ENCODE measurements at places on chromosomes 16 and 17. TPM values are rescaled to one million over a fixed set of nuclear protein-coding genes. Genes with fewer than 3 reads are reported as not detected.

Gene GPR179
- total RNA-seq, result 0.10 TPM

Gene CCL16
- not detected for total RNA-seq

Gene AATK
- 1.0 TPM for total RNA-seq

Gene CACNA1H
- 12.6 TPM for total RNA-seq

Gene RNF227
- total RNA-seq, result 6.9 TPM

Gene GRB7
- 0.13 TPM for total RNA-seq

Gene HSD17B1
- total RNA-seq, result 2.0 TPM

Gene MYCBPAP
- 1.7 TPM for total RNA-seq

Gene NKIRAS2
- total RNA-seq, result 42.9 TPM
